ENCODE measurements at places on chromosomes 11 and 22.
A peak's percentile ranks its signal among the peaks of the same experiment; 100 is the strongest.

DNA sequence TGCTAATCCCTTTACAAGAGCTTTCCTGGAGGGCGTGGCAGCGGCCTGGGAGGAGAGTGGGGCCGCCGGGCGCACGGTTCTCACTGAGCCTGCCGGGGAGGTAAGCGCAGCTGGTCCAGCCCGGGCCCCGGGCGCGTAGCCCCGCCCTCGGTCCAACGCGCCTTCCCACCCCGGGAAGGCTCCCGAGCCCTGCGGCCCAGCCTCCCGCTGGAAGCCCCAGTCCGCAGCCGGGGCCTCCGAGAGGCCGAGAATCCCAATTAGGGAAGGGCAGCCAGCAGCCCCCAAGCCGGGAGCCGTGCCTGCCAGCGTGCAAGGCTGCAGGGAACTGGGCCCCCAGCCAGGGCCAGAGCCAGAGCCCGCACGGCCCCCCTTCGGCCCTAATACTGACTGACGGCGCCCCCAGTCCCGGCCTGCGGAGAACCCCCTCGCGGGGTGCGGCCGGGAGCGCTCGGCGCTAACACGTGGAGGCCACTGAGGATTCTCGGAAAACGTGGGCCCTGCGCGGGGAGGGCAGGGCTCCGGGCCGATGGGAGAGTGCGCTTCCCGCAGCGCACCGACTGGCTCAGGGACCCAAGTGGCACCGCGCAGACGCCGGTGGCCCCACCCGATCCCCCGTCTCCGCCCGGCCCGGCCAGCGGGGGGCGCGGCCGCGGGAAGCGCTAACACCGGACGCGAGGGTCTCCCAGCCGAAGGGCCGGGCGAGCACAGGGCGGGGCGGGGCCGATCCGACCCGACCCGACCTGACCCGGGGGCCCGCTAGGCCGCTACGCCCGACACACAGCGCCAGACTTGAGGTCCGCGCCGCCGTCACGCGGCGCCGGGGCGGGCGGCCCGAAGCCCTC is 5.7 kb downstream of the ZFTA start:
- peak; percentile 51 for DNase-seq

- no peak for DNase-seq
Measured at GRCh38 chr22:50339945-50340879, 2.9 kb upstream of the PPP6R2 start.

GRCh38 chr11:111982019-111982464 is 43.2 kb upstream of the DLAT start:
- DNase-seq: peak; percentile 46

- peak; percentile 41 for DNase-seq
Measured at GRCh38 chr11:35227576-35228327, 88.8 kb downstream of the CD44 start.

DNA sequence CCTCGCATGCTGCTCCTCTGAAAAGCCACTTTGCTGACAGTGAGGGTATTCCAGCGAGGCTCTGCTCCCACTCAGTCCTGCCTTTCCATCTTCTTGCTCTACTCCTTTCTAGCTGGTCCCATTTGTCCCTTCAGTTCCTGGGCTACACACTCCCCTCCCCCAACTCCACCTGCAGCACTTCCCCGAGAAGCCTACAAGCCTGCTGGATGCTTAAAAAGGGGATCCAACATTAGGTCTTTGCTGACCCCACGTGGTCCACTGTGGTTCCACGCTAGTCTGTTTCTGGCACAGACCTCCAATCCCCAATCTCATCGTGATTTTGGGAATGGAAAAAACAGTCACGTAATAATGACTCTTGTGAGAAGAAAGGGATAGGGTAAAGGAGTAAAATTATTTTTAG is 121.6 kb upstream of the SNX19 start:
- peak; percentile 8 for DNase-seq

- no peak for DNase-seq
Measured at GRCh38 chr11:24421766-24422165, 75.1 kb upstream of the LUZP2 start.

DNA sequence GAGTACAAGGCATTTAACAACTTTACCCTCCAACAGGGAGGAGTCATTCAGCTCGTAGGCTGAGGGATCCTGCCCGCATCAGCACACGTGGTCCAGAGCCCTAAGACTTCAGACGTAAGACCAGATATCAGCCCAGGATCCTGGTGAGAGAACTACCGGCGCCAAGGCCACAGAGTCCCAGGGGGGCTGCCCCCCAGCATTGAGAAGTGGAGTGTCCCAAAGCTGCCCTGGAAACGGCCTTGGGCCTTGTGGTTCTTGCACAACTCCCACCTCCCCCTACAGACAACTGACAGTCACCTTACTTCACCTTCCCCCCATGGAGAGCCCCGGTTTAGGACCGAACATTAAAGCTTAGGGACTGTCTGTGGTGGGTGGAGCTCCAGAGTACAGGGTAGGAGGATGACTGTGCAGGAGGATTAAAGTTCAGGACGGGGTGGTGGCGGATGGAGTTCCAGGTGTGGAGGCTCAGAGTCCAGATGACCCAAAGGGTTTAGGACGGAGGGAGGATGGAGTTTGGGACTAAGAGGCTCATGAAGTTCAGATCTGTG is 1.0 kb downstream of the C11orf91 start:
- DNase-seq: no peak

DNA sequence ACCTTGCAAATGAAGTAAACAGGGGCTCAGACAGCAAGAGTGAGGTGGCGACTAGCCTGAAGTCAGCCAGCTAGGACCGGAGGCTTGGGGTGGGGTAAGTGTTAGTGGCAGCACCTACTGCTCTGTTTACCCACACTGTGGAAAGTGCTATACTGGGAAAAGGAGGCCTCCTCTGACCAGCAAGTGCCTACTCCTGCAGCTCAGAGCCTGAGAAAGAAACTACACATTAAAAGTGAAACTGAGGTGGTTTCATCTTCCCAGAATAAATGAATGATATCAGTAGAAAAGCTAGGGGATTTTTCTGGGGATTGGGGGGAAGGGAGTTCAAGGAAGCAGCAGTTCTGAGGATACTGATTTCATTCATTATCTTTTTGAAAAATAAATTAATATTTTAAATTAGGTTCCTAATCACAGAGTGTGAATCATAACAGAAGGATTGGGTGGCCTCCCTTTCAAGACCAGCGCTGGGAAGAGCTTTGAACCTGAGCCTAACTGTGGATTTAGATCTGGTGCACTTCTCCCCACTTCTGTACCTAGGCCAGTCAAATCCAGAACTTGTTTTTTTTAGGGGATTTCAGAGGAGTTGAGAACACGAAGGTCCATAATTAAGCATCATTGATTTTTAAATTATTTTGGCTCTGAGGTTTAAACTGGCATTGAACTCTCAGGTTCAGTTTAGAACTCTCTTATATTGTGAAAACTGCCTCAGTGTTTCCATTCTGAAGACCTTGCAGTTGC is 48.1 kb upstream of the GRAMD1B start:
- DNase-seq: no peak

GRCh38 chr11:14443638-14444037 is 56.0 kb downstream of the COPB1 start:
- peak; percentile 60 for DNase-seq

All from fibroblast of mammary gland (primary cell).